Epithelial cell of esophagus (primary cell): ENCODE measurements at places on chromosomes 3 and 15.

DNA sequence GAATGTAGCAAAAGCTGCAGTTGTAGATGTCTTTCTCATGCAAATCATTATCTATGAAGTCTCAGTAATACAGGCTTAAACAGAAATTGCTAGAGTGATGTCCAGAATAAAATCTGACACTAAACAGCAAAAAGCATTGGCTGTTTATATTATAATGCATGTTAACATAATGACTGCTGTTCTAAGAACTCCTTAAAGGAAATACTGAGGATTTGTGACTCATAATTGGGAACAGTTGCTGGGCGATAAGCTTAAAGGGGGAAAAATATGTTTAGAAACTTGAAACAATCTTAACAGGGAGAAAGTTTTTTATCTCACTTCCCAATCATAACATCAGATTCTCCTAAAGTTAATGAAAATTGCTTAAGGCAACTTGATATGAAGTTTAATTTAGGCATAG lies 17.5 kb downstream of the TIPARP start:
- DNase-seq: peak; percentile 45

DNA sequence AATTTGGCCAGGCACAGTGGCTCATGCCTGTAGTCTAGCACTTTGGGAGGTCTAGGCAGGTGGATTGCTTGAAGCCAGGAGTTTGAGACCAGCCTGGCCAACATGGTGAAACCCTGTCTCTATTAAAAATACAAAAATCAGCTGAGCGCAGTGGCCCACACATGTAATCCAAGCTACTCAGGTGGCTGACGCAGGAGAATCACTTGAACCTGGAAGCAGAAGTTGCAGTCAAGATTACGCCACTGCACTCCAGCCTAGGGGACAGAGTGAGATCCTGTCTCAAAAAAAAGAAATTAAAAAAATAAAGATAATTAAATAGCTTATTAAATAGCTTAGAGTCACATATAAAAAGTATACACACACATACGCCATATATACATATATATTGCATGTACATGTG lies 3.7 kb upstream of the TIPARP start:
- DNase-seq: no peak

DNA sequence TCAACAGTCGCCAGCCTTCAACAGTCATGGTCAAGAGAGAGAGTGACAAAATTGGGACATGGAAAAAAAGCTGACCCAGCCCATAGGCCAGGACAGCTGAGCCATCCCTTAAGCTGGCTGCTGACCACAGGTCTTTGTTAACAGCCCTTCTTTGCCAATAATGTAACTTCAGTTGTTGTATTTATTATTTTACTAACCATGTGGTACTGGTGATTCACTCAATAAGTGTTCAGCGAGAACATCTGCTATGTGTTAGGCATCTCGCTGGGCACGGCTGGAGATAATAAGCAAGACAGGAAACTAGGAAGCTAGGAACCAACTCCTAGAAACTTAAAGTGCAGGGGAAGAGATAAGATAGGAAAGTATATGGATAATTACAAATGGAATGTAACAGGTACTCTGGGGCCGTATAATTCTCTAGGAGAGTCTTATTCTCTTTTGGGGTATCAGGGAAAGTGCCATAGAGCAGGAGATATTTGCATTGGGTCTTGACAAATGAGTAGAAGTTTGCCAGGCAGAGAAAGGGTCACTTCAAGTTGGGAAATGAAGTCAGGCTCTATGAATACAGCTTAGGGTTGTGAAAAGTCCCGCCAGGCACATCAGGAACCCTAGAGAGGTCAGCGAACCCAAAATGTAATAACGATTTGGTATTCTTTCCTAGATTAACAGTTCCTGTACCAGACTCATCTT lies 84.0 kb upstream of the TRA2B start:
- DNase-seq: peak; percentile 73

GRCh38 chr15:90074023-90074422 lies 28.2 kb downstream of the IDH2 start:
- no peak for DNase-seq

- no peak for DNase-seq
These were observed 73.2 kb downstream of the CORO2B start for GRCh38 chr15:68651916-68652525.

DNA sequence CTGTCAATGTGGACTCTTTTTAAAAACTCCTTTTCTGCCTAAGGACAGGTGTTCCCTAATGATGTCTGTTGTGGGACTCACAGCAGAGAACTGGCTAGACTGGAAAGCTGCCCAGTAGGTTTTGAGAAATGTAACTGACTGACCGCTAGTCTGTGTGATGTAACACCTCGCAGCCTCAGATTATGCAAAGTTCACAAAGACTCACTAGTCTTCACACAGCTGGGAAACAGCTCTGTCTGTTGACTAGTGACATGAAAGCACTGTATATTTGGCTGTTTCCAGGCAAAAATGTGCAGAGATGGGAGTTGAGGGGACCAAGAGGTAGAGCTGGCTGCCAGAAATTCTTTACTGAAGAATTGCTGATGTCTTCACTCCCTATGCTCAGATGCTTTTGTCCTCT lies 10.3 kb downstream of the PDZRN3 start:
- peak; percentile 50 for DNase-seq

- no peak for DNase-seq
These were observed 52.6 kb upstream of the RAB6B start for GRCh38 chr3:133948131-133948810.

DNA sequence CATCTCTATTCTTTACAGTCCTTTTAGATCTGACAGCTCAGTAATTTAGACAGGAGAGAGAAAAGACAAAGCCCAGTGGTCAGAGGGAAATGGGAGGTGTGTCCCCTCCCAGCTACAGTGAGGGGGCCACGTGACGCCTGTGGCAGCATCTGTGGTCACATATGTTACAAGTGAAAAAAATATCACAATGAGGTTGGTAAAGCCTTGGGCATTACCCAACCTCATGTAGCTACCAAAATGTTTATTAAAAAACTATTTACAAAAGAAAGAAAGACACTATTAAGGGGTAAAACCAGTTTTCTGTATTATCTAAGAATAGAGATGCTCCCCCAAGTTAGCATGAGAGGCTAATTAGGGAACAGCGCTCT lies 42.9 kb upstream of the PLCL2 start:
- no peak for DNase-seq

- peak; percentile 92 for DNase-seq
These were observed 104.8 kb upstream of the OSTN start for GRCh38 chr3:191094057-191094845.

DNA sequence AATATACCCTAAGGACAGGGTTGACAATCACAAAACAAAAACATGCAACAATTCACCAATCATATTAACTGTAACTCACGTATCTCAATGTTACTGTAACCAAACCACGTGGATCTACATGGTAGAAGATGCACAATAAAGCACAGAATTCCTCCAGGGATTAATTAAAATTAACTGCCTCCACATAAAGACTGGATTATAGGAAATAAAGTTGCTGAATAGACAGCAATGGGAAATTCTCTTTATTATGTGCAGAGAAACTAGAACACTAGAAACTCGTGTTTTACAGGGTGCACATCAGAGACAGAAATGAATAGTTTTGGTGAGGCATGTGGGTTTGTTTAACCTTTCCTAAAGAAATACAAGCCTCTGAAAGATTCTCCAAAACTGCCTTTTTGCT lies 696.3 kb downstream of the EPHA3 start:
- no peak for DNase-seq

DNA sequence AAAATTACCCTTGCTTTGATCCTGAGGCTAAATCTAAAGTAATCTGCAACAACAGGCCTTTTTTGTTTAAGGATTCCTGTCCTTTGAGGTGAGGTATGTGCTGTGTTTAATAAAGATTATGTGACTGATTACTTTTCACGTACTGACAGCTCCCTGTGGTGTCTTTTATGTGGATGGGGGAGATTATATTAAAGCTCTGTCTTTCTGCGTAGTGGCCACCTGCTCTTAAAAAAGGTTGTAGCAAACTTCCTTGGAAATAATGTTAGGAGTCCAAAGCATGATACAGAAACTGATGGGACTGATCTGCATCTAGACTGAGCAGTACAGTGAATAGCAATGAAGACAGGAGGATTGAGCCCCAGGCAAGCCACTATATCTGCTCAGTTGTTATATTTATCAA lies 453.0 kb upstream of the GOLIM4 start:
- DNase-seq: no peak

DNA sequence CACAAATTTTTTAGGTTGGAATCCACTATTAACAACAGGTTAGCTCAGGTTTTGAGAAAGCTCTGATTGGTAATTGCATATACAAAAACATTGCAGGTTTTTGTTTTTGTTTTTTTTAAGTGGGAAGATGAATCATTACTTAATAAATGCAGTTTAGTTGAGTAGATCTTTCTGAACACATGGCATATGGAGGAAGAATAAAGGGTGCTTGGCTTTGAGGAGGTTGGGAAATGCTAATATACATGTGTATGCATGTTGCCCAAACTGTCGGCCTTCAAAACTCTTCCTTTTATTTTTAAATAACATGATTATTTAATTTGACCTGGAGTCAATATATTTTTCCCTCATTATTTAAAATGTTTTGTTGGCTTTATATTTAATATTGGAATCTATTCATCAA lies 32.8 kb downstream of the ZBTB38 start:
- DNase-seq: peak; percentile 52

DNA sequence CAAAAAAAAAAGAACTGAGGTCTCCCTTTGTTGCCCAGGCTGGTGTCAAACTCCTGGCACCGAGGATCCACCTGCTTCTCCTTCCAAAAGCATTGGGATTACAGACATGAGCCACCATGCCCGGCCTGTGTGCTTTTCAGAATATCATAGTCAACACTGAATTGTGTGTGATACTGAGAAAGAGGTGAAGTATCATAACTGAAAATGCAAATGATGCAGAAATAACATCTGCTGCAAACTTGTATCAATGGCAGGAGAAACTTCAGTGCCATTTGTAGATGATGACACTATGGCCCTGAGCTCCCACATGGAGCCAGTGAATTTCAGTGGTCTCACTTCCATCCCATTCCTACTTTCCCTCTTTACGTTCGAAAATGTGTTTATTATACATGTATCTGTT lies 21.9 kb downstream of the IL12A start:
- no peak for DNase-seq

GRCh38 chr3:152321200-152321954 lies 52.6 kb downstream of the MBNL1 start:
- DNase-seq: no peak

- DNase-seq: no peak
These were observed 37.3 kb upstream of the FXR1 start for GRCh38 chr3:180875124-180875698.

GRCh38 chr3:104388619-104389018 lies 978.1 kb upstream of the ALCAM start:
- DNase-seq: peak; percentile 60

DNA sequence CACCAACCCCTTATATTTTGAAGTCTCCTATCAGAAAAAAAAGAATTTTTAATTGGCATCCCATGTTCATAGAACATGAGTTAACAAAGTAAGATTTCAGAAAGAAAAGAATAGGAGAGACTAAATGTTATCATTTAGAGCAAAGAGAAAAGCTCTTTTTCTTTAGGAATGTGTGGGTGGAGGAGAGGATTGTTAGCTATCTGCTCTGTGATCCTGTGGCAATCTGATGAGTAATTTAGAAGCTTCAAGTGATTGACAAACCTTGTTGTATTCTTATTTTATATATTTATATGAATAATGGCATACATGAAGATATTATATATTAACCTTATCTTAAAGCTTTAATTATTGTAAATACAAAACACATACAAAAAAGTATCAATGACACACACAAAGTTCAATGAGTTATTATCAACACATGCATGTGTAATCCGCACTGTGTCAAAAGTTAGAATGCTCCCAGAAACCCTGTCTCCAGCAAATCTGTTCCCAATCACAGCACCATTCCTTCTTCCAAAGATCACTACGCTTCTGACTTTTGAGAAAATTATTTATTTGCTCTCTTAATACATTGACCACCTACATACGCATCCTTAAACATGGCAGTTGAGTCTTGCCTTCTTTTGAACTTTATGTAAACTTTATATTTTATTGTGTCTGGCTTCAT lies 907.4 kb downstream of the MCTP2 start:
- no peak for DNase-seq

DNA sequence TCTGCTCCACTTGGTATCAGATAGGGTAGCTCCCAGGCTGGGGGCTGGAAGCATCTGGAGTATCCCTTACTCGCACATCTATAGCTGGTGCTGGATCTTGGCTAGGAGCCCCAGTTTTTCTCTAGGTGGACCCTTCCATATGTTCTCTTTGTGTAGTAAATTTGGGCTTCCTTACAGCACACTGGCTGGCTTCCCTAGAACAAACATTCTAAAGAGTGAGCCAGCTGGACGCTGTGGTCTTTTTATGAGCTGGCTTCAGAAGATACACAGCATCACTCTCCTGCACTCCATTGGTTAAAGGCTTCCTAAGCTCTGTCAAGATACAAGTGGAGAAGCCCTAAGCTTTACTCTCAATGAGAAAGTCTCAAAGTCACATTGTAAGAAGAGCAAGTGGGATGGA lies 322.1 kb downstream of the WDR72 start:
- no peak for DNase-seq

- DNase-seq: no peak
These were observed 159.7 kb upstream of the MBNL1 start for GRCh38 chr3:152109038-152109437.

- DNase-seq: no peak
These were observed 162.8 kb downstream of the PTPRG start for GRCh38 chr3:61724183-61724582.

DNA sequence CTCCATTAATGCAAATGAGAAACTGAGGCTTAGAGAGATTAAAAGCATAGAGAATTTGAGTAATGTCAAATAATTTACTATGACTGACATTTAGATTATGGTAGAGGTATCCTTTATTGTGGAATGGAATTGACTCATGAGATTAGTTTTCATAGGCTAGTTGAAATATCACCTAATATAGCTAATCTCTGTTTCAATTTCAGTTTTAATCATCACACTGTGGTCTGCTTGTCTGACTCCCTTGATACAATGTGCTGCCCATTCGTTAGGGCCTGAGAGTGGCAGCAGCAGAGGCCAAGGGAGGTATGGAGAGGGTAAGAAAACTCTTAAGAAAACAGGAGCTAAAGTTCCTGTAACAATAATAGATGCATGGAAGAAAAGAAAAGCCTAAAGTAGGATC lies 13.2 kb upstream of the ZBTB20 start:
- no peak for DNase-seq

DNA sequence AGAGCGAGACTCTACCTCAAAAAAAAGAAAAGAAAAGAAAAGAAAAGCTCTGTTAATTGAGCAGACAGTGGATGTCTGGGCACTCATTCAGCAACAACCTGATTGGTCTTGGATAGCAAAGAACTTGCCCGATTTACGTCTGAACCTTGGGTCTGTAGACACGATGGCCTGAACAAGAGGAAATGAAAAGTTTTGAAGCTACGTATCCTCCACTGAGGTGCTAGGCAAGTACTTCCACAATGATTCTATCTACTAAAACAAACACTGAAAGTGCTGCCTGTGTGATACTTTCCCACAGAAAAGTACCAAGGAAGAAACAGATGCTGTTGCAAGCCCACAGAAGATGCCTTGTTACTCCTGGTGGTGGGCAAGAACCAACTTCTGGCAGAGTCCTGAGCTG lies 21.8 kb upstream of the MUSTN1 start:
- DNase-seq: no peak

GRCh38 chr3:177713928-177714900 lies 516.9 kb upstream of the TBL1XR1 start:
- DNase-seq: no peak
